Kidney glomerular epithelial cell (primary cell): ENCODE measurements at places on chromosomes 16 and 17.

- no peak for DNase-seq
Observed at GRCh38 chr17:3859940-3860339, 13.9 kb upstream of the NCBP3 start.

DNA sequence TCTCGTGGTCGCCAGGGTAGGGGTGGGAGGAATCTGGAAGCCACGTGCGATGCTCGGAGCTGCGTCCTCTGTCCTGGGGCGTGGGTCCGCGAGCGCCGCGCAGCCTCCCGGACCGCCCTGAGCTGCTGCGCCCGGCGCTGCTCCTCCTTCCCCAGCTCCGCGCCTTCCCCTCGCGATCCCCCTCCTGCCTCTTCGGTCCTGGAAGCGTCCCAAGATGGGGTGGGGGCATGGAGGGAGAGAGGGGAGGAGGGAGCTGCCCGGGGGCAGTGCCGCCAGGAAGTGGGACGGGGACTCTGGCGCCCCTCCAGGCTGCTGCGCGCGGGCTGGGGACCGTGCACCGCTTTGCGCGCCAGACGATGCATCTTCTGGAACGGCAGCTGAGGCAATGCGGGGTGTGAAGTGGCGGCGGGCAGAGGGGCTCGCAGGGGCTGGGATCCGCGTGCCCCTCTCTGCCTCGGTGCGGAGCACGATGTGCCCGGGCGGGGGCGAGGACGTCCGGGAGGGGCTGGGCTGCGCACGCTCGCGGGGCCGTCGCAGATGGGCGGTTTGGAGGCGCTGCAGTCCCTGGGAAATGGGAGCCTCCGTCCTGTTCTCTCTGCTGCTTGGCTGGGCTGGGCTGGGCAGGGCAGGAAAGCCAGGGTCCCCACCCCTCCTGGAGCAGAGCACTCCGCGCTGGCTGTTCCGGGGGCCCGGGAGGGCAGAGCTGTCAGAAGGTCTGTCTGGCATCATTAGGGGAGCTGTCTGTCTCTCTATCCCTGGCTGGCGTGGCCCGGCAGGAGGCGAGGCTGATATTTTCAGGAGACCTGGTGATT lies 388.0 kb downstream of the SEC14L1 start:
- no peak for DNase-seq

DNA sequence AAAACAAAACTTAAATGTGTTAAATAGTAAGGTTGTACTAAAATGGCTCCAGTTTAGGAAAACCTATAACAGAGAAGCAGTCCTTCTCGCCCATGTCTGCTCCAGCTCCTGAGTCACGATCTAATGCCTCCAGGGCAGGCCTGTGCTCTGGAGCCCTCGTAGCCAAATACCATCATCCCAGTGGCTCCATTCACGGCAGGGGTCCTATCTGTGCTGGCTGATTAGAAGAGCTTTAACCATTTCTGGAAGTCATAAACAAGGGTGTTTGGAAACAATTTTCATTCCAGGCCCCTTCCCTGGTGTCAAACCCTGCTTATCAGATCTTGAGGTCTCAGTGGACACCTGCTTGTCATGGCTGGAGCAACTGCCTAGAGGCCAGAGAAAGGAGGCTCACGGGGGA lies 336.9 kb downstream of the SOX9 start:
- DNase-seq: no peak

GRCh38 chr17:17204635-17205231 lies 1.4 kb downstream of the PLD6 start:
- DNase-seq: no peak

DNA sequence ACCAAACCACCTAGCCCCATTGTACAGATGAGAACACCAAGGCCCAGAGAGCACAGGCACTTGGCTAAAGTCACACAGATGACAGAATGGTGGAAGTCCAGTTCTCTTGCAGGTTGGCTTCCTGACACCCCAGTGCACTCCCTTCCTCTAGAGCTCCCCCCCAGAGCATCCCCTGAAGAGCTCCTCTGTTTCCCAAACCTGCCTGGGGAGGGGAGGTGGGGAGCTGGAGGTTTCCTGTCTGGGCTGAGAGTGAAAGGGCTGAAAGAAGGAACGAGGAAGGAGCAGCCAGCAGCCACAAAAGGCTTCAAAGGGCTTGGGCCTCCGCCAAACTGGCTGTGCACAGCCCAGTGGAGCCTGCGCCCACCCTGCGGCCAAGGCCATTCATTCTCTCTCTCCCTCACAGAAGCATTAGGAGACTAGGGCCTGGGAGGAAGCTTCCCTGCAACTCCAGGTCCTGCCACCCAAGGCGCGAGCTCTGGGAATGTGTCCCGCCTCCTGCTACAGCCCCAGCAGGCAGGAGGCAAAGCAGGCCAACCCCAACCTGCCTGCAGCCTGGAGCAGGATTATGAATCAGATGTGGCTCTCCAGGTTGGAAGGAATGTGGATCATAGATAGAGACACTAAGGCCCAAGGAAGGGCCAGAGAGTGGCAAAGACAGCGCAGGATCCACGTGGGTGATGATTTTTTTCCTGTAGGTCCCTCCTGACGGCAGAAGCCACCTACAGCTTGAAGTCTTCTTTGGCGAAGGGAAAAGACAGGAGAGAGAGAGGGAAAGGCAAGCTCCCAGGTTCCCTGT lies 913 bp downstream of the SLC13A5 start:
- DNase-seq: no peak

GRCh38 chr16:56985288-56985961 lies 3.9 kb upstream of the NLRC5 start:
- peak; percentile 52 for DNase-seq

DNA sequence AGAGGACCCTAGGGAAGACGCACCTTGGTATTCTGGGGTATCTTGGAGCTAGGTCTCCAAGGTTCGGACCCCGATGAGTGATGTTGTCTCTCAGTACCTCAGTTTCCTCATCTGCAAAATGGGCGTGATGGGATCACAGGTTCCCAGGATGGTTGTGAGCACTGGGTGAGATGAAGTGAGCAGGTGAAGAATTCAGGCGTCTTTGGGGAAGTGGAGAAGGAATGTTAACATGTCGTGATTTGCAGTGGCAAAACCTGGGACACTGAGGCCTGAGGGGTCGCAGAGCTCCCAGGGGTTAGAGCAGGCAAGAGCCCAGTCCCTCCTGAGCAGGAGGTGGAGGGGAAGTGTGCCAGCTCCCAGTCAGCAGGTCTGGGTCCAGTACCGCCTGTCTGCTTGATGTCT lies 215.1 kb upstream of the GSE1 start:
- DNase-seq: no peak

DNA sequence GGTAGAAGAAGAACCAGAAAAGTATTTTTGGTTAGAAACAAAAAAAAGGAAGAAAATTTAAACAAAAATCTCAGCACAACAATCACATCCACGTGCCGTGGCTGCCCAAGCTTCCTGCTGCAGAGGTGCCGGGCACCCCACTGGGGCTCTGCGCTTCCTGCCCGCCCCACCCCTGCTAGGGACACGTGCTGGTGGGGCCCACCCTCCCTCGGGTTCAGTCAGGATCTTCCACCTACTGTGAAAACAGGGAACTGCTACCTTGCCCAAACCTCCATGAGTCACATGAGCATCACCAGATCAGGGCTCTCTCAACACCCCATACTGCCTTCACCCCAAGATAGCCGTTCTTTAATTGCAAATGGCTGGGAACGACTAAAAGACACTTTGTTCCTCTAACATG lies 24.4 kb upstream of the CYTH1 start:
- no peak for DNase-seq

- DNase-seq: no peak
Observed at GRCh38 chr16:50474138-50474537, 74.1 kb upstream of the NKD1 start.

- peak; percentile 37 for DNase-seq
Observed at GRCh38 chr16:69048328-69049120, 56.9 kb upstream of the HAS3 start.

DNA sequence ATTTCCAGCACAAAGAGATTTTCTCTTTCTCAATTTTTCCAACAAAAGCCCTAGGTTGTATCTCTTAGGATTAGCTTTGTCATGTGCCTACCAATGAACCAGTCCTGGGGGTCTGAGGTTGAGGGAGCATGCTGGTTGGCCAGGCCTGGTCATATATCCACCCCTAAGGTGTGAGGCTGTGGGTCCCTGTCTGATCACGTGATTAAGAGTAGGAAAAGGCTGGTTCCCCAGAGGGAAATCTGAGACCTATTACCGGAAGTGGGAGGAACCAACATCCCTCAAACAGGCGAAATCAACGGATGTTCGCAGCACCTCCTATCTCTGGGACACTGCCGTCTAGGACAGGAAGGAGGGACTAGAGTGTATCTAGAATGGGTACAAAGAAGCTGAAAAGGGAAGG lies 185.7 kb upstream of the IRX5 start:
- DNase-seq: no peak

DNA sequence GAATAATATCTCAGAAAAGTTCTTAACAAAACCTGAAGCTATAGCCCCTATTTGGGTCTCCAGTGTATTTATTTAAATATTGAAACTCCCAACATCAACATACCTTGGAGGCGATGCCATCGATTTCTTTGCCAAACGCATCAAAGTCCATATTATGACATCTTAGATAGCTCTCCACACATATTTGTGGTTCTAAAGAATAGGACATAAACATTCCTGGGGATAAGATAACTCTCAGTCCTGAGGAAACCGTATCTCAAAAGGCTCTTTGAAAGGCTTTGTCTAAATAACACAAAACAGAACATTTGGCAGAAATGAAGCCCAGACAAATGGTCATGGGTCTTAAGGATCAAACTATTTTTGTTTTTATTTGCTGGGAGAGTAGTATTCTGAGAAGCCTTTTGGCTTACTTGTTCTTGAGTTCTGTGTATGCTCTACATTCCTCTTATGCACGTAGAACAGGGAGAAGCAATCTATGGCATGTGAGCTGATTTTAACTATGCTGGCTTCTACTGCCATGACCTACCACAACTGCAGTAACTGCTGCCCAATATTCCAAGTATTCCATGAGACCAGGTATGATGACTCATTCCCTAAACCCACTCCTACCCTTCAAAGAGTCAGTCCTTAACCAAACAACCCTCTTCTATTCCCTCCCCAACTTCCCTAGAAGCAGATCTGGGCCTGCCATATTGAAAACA lies 279.0 kb upstream of the ZFHX3 start:
- DNase-seq: no peak

GRCh38 chr17:82664276-82664575 lies 16.0 kb upstream of the WDR45B start:
- DNase-seq: no peak

DNA sequence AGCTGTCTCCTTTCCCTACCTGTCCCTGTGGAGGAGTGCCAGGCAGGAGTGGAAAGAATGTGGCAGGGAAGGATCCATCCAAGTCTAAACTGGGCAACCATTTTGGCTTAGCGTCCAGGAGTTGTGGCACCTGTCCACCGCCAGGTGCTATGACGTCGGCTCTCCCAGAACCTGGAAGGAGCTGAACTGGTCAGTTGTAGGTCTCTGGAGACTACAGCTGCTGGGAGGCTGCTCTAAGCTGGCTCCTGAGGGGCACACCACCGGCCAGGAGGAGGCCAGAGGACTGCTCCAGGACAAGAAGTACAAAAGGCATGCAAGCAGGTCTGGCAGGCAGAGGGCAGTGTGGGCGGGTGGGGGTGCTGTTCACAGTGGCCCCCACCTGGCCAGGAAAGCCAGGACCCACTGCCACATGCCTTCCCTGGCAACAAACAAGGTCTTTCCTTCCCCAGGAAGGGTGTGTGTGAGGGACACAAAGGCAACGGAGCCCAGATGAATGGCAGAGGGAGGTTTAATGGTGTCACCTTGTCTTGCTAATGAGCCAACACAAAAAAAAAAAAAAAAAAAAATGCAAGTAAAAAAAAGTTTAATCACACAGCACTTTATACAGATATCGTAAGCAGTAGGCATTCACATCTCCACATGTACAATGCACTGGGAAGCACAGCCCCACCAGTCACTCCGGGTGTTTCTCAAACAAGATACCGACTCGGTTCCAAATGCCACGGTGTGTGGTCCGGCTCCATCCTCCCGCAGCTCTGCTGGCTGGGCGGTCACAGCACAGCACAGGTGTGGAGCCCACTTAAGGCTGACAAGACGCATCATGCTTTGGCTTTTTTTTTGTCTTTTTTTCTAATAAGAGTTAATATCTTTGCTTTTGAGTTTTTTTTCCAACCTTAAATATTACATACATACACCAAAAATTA lies 4.8 kb downstream of the SPHK1 start:
- DNase-seq: no peak

- no peak for DNase-seq
Observed at GRCh38 chr17:66248285-66248684, 19.1 kb upstream of the APOH start.
